HuH-7.5 (cell line): ENCODE measurements at places on chromosomes 7 and 10.

DNA sequence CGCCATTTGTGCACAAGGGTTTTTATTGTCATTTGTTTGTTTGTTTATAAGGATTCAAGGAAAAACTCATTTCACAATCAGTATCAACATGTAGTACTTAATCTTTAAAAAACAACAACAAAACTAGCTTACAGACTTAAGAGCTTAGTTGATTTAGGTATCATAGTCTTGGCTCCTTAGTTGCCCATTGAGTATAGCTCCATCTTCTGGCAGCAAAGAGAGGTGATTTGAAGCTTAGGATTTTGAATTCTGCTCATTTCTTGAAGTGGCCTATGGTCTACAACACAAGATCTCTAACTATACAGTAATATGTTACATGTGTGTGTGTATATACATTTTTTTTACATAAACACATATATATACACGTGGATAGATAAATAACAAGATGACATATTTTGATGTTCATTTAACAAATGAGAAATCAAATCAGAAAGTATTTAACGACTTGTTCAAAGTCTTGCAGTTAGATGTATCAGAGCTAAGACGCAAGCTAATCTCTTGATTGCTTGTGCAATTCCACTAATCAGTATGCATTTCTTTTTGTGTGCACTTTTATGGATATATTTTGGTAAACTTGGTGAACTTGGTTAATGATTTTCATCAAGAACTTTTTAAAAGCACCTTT lies 307.3 kb downstream of the CAMK1D start:
- peak; percentile 41 for DNase-seq

- DNase-seq, result no peak
These were observed 51.0 kb upstream of the NOBOX start for GRCh38 chr7:144454256-144455039.

- DNase-seq, result no peak
These were observed 41.9 kb downstream of the PDE6C start for GRCh38 chr10:93654201-93654600.

- no peak for DNase-seq
These were observed 90.1 kb downstream of the RTKN2 start for GRCh38 chr10:62178568-62178967.

- DNase-seq, result no peak
These were observed 33.5 kb downstream of the FIGNL1 start for GRCh38 chr7:50416527-50417182.

DNA sequence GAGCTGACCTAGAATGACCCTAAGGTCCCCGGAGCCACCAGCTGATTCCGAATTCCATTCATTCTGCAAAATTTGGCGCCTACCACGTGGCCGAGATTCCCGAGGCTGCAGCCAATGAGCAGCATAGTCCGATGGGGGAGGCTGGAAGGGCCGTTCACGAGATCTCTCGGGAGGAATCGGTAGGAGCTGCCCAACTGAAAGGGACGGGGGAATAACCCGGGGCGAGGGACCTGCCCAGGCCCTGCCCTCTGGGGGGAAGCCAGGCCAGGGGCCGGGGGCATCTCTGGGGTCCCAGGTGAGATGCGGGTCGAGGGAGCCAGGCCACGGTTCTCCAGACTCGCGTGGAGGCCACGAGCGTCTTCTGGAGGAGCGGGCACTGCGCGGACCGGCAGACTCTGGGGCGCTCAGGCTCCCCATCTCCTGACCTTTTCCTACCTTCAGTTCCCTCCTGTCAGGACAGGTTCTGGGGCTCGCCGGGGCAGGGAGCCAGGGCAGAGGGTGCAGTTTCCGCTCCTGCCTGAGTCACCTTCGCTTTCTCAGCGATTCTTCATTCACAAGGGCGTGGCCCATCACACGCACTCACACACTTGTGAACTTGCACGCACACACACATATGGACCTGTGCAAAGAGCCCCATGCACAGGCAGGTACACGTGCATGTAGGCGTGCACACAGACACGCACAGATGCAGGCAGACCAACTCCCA lies 173.4 kb downstream of the RNF216 start:
- no peak for DNase-seq

- no peak for DNase-seq
These were observed 109.0 kb downstream of the TACC2 start for GRCh38 chr10:122097935-122098334.

DNA sequence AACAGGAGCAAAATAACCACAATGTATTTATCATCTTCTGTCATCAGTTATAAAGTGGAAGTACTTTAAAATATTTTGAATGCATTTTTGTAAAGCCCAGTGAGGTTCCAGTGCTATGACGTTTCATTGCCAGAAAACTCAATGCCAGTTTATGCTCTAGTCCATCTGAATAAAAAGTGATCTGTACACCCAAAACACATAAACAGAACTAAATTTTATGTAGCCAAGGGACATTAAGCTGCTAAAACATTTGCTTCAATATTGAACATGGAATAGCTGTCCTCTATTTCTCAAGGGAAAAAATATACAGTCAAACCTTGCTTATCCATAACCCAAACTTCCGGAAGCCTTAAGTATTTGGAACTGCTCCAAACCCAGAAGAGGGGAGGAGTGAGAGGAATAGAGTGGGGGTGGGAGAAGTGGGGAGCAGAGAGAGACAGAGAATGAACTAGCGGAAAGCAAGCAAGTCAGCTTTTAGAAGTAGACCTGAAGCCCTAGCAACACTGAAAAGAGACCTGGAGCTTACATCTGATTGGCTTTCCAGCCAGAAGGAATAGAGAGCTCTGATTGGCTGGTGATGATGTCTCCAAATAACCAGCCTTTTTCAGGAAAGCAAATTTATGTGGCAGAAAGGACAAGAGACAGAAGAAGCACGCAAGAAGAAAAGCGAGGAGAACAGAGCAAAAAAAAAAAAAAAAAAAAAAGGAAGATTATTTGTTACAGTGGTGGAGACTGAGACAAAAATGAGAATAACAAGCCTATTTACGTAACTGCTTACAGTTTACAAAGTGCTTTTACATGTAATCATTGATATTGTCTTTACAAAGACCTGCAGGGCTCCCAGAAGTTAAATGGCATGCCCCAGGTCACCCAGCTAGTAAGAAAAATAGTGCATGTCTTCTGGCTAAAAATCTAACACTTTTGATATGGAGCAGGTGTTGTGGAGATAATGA lies 196.0 kb downstream of the RNLS start:
- peak; percentile 13 for DNase-seq

- no peak for DNase-seq
These were observed 50.1 kb downstream of the COL1A2 start for GRCh38 chr7:94444813-94445212.

- no peak for DNase-seq
These were observed 1006.6 kb upstream of the LRRN3 start for GRCh38 chr7:110084181-110084807.

DNA sequence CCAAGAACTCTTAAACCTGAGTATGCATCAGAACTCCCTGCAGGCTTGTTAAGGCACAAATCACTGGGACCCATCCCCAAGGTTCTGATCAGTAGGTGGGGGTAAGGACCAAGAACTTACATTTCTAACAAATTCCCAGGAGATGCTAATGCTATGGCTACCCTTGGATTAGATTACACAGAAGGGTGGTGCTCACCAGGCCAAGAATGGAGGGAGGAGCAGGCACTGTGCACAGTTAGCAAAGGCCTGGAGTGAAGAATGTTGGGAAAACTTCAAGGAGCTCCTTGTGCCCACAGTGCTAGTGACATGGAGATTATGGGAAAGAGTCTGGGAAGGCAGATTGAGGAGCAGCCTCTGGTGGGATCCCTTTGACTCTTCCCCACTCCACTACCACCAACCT lies 1.9 kb downstream of the PRSS2 start:
- no peak for DNase-seq

DNA sequence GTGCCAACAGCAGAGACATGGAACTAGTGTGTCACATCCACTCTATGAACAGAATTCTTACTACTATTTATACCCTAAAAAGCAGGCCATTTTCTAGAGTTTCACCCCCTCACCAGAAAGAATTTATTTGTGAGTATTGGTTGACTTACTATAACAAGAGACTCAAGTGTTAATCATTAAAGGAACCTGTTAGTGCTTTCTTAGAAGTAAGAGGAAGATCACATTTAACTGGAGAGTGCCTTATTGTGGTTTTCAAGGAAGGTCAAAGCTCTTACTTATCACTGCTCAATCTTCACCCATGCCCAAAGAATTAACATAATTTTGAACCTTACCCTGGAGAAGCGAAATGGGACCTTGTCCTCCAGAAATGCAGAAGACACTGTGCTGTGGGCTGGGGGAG lies 169.3 kb upstream of the PRSS1 start:
- no peak for DNase-seq

DNA sequence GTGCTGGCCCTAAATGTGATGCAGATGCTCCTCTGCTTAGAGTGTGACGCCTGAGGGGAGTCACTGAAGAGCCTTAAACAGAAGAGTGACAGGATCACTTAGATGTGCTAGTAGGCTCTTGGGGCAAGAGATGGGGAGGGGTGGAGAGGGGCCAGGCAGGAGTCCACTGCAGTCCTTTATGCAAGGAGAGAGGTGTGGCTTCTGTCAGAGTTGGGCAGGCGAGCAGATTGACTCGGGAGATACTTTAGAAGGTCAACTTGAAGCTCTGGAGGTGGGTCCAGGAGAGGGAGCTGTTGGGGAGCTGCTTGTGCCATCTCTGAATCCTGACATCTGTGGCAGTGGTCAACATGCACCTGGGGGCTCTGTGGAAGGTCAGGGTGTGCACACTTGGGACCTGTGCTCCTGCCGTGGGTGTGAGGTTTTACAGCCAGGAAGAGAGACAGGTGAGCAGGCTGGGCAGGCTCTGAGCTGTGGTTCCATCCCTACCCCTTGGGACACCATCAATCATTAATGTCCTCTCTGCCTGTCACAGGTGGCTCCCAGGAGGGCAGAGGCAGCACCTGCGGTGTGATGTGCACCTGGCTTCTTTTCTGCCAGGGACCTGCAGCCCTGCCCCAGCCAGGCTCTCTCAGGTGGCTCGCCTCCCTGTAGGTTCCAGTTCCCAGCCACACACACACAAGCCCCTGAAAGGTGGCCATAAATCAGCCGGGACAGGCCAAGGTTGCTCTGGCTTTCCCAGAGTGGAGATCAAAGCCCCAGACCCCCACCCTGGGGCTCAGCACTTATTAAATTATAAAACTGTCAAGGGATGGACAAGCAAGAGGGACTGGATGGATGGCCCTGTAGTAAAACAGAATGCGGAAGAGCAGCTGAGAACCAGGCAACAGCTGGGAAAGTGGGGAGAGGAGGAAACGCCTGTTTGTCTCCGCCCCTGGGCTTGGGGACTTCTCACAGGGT lies 14.0 kb downstream of the NEURL1 start:
- DNase-seq, result no peak

- DNase-seq, result no peak
These were observed 82.9 kb downstream of the PRTFDC1 start for GRCh38 chr10:24869354-24870015.

DNA sequence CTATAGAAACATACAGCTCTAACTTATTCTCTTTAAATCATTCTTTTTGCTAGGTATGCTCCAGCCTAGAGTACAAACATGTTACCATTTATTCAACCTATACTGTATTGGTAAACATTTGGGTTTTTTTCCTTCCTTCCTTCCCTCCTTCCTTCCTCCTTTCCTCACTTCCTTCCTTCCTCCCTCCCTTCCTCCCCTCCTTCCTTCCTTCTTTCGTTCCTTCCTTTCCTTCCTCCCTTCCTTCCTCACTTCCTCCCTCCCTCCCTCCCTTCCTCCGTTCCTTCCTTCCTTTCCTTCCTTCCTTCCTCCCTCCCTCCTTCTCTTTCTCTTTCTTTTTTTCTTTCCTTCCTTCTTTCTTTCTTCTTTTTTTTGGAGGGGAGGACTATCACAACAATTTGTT lies 286.7 kb upstream of the PRKCQ start:
- DNase-seq, result no peak

DNA sequence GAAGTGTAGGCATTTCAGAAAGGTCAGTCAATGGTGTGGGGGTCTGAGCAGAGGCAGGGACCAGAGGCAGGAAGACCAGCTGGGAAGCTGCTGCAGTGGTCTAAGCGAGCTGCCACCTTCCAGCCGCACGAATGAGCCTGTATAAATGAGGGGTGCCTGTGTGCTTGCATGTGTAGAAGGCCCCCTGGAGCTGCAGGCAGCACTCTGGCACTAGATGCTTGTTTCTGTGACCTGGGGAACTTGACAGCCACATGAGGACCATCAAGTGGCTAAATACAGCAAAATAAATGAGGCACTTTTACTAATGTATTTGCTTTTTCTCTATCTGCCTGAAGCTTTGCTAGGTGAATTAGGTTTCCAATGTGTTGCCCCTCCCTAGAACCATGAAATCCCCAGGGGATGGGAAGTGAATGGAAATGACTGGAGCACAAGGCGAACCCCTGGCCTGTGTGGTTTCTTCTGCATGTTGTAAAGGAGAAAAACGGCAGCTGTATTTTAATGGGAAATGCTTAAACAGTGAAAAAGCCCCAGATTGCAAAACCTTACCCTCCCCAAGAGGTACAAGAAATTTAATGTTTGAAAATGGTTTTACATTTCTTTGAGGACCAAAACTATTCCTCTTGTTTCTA lies 57.7 kb downstream of the PYROXD2 start:
- DNase-seq, result no peak

DNA sequence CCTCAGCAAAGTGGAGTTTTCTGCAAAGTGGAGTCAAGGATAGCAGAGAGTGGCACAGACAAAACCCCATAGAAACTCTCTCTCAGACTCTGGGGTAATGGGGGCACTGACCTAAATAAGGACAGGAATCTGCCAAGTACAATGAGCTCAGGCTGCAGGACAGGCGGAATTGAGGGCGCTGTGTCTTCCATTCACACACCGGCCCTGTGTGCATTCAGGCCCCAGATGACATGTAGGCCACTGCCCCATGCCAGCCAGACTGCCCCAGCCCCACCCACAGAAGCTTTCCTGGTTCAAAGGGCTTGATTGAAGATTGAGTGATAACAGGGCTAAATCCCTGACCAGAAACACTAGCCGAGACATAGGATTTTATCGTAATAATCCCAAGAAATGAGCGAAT lies 52.7 kb downstream of the EEPD1 start:
- no peak for DNase-seq

DNA sequence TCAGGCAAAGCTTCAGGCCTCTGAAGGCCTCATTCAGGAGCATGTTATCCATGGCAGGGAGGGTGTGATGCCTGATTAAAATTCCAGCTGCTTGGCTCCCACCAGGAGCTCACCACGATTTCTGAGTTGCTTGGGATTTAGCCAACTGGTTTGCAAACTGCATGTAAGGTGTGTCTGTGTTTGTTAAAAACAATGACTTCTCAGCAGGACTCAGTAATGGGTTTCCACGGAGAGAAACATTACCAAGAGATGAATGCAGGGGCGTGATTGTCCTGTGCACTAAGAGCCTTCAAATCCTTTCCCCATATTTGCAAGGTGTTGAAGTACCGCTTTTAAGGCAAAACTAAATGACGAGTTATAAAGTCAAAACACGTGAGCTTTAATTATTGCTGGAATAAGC lies 88.8 kb upstream of the BTBD16 start:
- no peak for DNase-seq

GRCh38 chr10:126671402-126671975 lies 996 bp upstream of the C10orf90 start:
- no peak for DNase-seq

GRCh38 chr10:78436706-78437406 lies 403.2 kb downstream of the RPS24 start:
- DNase-seq, result no peak

- no peak for DNase-seq
These were observed 30.0 kb upstream of the TRIL start for GRCh38 chr7:28988091-28988490.

- DNase-seq, result no peak
These were observed 256.2 kb downstream of the LHFPL3 start for GRCh38 chr7:104584620-104585019.

GRCh38 chr7:95549818-95550529 lies 46.3 kb downstream of the PDK4 start:
- DNase-seq, result peak; percentile 20
